NCI-H1092 treated with DMSO at 0.1 percent for 48 hours (cell line): ENCODE measurements at places on chromosomes 1 and 21.

- DNase-seq, result no peak
Observed at GRCh38 chr1:113253187-113253586, 137.1 kb upstream of the MAGI3 start.

DNA sequence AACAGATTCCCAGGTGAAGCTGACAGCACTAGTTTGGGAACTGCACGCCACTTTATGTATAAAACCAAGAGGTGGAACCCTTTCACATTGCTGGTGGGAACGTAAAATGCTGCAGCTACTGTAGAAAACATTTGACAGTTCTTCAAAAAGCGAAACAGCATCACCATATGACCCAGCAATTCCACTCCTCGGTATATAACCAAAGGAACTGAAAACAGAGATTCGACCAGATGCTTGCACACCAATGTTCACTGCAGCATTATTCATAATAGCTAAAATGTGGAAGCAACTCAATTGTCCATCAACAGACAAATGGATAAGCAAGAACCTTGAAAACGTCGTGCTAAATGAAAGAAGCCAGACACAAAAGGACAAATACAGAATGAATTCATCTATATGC is 17.5 kb downstream of the RSPH1 start:
- DNase-seq, result no peak

- DNase-seq, result no peak
Observed at GRCh38 chr21:39726133-39726532, 18.9 kb upstream of the IGSF5 start.

- DNase-seq, result no peak
Observed at GRCh38 chr1:181326348-181326747, 157.0 kb upstream of the CACNA1E start.

GRCh38 chr1:32701951-32702598 is 495 bp downstream of the SYNC start:
- peak; percentile 23 for DNase-seq

- DNase-seq, result no peak
Observed at GRCh38 chr1:204728456-204728855, 42.9 kb upstream of the LRRN2 start.

DNA sequence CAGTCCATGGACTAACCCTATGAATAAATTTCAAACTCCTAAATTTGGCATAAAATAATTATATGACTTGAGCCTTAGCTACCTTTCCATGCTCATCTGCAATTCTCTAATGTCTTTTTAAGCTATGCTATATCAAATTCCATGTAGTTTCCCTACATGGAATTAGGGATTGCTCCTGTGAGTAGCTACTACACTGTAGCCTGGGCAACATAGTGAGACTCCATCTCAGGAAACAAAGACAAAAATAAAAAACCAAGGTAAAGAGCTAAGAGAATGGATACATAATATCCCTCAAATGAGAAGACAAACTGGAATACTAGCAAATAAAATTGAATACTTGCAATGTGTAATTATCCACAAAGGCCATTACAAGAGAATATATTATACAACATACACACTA is 37.5 kb downstream of the ATP1B1 start:
- DNase-seq, result no peak

- no peak for DNase-seq
Observed at GRCh38 chr21:45655124-45655523, 11.6 kb downstream of the PCBP3 start.

GRCh38 chr1:242641461-242641860 is 117.0 kb upstream of the PLD5 start:
- DNase-seq, result no peak

DNA sequence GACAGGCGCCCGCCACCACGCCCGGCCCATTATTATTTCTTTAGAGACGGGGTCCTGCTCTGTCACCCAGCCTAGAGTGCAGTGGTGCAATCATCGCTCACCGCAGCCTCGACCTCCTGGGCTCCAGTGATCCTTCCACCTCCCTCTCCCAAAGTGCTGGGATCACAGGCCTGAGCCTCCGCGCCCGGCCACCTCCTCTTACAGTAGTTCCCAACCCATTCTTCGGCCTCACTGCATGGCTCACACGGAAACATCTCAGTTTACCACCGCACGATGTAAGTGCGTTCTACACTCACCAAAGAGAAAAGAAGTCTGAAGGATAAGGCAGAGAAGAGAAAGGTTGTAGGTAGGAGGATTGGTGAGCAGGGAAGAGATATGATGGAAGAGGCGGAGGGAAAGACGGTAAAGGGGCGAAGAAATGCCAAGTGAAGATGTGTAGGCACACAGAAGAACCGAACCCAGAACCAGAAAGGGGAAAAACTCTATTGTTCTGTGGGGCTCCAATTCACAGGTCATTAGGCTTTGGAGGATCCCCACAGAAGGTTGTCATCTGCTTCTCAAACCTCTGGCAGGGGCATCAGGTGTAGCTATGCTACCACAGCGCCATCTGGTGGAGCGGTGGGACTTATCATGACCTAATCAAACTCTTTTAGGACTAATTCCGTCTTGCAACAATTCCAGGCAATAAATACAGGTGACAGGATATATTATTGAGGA is 504.2 kb downstream of the SMYD3 start:
- DNase-seq, result peak; percentile 76

GRCh38 chr1:233981042-233981675 is 76.7 kb downstream of the SLC35F3 start:
- DNase-seq, result no peak

DNA sequence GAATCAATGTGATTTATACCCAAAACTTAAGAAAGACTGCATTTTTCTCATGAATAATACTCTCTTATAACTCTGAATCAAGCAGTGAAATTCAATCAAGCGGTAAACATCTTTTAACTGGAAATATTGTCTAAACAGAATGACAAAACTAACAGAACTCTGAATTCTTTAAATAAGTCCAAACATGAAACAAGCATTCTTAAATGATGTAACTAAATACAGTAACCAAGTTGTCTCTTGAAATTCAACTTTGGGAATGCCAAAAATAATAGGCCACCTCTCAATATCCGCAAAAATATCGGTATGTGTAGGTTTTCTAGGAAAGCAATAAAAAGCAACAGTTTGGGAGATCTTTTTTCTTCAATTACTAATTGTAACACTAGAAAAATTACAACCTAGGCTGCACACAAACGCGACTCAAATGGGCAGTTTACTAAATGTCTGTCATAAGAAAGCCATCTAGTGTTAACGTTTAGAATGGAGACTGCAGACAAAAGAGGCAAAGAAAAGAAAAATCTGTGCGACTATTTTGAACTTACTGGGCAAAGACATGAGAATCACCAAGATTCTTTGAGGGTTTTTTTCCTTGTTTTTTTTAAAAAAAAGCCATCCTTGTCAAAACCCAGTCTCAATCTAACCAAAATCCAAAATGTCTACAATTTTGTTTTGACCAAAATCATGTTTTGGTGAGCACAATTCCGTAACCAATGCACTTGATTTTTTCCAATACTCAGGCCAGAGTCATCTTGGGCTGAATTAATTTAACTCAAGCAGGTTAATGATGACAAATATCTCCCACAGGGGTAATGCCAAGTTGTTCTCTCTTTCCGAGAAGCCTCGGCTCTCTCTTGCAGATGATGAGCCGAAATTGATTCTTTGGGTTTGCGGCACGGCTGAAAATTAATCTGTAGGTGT is 1.3 kb downstream of the SIPA1L2 start:
- peak; percentile 42 for DNase-seq

- DNase-seq, result no peak
Observed at GRCh38 chr1:56808410-56808809, 10.8 kb downstream of the FYB2 start.

DNA sequence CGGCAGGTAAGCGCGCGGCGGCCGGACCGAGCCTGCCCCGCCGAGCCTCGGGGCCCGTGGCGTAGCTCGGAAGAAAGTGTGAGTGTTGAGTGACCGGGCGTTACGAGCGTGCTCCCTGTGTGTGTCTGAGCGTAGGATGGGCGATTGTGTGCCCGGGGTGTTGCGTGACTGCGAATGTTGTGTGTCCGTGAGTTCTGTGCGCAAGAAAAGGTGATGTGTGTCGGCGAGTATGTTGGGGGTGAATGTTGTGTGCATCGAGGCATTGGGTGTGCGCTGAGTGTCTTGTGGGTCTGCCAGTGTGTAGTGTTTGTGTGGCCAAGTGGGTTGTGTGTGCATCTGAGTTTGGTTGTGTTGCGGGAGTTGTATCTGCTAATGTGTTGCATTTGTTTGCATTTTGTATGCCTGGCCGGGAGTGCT is 398 bp downstream of the PTPRU start:
- DNase-seq, result no peak

DNA sequence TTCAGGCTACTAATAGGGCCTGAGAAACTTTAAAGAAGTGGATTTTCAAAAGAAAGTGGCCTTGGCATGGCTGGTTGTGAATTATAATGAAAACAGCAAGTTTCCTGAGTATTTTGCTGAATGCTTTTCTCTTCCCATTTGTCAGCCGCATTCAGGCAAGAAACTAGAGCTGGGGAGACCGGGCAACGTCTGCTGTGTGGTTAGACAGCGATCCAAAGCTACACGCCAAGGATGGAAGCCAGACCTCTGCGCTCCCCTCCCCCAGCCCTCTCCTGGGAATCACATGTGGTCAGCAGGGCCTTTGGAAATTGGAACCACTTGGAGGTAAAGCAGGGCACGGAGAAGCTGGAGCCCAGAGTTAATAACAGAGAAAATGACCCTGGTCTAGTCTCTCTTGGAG is 114.1 kb upstream of the CD34 start:
- DNase-seq, result no peak

DNA sequence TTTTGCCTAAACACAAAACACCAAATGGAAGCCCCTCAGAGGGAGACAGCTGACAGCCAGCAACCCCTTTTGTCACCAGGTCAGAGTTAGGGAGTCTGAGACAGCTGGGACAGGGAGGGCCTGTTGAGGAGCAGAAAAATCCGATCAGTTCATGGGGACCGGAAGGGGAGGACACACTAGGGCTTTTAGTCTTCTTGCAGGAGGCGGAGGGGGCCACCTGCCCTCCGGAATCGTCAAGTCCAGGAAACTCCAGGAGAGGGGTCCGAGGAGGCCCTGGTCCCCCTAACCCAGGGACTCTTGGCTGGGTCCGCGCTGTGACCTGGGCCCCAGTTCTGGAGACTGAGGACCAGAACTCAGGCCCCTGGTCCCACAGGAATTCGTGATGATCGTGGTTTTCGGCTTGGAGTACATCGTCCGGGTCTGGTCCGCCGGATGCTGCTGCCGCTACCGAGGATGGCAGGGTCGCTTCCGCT is 34.2 kb downstream of the KCNQ4 start:
- no peak for DNase-seq

DNA sequence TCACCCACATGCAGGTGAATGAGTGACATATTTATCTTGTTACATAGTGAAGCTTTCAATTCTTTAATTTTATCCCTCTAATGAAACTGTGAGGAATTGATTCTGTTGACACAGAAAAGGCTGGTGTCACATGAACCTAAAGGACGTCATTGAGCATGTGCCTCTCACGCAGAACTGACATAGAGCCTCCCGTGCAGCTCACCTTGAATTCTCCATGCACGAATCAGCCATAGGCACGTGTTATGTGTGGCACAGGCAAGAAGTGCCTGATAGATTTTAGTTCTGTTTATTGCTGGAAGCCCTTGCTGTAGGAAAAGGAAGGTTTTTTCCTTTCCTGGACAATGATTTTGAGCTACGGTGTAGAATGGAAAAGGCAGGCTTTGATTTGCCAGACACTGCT is 11.3 kb downstream of the ADARB1 start:
- no peak for DNase-seq

DNA sequence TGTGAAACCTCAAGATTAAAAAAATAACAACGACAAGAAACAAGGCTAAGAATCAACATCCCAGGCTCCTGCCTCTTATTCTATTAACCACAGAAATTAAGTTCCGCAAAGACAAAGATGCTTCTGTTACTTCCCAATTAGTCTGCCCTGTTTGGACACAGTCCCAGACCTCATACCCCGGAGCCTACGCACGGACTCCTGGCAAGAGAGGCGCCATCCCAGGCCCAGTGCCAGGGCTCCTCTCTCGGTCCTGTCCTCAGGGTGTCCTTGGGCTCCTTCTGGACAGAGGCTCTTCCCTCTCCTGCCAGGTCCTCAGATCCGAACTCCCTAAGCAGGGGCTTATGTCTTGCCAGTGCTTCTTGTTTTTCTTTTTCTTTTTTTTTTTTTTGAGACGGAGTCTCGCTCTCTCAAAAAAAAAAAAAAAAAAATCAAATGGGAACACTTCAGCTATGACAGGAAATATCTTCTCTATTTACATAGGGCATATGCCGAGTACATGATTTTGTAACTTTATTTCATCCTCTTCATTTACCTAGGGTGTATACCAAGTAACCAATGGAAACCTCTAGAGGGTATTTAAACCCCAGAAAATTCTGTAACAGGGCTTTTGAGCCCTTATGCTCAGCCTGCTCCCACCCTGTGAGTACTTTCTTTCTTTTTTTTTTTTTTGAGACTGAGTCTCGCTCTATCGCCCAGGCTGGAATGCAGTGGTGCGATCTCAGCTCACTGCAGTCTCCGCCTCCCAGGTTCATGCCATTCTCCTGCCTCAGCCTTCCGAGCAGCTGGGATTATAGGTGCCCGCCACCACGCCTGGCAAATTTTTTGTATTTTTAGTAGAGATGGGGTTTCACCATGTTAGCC is 11.7 kb upstream of the ENO1 start:
- DNase-seq, result peak; percentile 68

- peak; percentile 75 for DNase-seq
Observed at GRCh38 chr1:227317523-227318015, 723 bp downstream of the CDC42BPA start.

DNA sequence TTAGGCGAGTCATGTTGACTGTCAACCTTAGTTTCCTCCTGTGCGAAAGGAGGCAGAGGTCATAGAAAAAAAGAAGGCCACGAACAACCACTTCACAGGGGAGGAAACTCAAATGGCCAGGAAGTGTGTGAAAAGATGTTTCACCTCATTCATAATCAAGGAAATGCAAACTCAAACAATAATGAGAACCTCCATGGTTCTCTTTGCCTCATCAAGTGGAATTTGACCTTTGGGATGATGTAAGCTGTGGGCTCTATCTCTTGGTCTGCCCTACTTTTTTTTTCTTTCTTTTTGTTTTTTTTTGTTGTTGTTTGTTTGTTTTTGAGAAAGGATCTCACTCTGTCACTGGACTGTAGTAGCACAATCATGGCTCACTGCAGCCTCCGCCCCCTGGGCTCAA is 55.9 kb upstream of the GRHL3 start:
- no peak for DNase-seq

DNA sequence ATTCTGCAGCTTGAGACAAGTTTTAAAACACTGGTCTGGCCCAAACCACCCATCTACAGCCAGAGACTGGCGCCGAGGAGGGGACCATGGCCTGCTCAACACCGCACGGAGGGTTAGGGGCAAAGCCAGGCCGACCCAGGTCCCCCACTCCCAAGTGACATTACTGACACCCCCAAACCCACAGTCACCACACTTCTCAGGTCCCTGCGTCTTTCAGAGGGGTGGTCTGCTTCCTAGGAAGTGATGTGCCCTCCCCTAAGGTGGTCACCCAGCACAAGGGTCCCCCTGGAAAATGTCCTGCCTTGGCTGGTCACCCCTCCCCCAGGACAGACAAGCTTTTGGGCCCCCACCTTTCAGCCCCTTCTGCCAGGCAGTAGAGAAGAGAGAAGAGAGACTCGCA is 20.8 kb upstream of the EPHA2 start:
- DNase-seq, result no peak

DNA sequence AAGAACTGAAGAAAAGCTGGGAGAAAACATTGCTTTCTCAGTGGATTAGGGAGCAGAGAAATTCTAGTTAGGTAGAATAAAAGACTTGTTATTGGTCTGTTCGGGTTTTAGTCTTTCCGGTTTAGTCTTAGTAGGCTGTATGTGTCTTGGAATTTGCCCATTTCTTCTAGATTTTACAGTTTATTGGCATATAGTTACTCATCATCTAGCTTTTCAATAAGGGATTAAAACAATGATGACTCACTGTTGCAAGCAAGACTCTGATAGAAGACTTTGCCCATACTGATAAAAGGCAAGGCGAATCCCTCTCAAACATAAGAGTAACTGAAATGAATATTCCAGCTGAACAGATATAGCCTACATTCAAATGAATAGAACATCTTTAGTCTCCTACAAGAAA is 62.3 kb downstream of the GPR137B start:
- no peak for DNase-seq
